RPMI8226 (cell line): ENCODE measurements at places on chromosomes 12 and 14.
A peak's percentile ranks its signal among the peaks of the same experiment; 100 is the strongest.

DNA sequence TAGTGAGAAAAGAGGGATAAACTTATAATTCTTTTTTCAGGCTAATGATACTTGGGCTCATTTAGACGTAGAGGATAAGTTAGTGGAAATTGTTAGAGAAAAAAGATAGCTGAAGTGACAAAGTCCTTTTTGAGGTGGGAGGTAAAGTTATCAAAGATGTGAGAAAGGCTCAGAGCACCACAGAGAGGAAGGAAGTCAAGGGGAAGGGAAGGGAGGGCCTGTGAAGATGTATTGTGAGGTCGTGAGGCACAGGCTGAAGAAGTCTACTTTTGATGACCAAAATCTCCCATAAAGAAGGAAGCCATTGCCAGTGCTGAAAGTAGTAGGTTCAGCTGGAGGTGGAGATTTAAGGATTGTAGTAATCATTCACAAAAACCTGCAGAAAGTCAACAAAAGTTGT lies 19.4 kb upstream of the PTGDR start:
- no peak for DNase-seq

DNA sequence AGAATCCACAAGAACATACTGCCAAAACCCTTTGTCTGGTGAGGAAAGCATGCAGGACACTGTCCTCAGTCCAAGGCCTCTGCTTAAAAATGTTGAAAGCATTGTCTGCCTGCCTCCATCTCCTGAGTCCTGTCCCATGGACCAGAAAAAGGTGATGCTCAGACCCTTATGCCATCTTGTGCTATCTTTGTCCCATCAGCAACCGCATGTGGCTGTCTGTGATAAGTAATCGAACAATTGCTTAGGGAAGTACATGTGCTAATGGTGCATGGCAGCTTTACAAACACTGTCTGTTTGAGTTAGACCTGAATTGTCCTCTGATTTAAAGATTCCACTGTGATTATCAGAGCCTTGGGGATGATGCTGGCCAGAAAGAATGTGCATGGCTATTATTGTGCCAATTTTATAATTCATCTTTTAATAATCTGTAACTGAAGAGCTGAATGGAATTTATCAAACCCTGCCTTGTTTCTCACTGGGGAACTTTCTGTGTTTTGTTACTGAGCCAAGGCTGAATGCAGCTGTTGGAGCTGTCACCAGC lies 177.5 kb downstream of the DACT1 start:
- no peak for DNase-seq

DNA sequence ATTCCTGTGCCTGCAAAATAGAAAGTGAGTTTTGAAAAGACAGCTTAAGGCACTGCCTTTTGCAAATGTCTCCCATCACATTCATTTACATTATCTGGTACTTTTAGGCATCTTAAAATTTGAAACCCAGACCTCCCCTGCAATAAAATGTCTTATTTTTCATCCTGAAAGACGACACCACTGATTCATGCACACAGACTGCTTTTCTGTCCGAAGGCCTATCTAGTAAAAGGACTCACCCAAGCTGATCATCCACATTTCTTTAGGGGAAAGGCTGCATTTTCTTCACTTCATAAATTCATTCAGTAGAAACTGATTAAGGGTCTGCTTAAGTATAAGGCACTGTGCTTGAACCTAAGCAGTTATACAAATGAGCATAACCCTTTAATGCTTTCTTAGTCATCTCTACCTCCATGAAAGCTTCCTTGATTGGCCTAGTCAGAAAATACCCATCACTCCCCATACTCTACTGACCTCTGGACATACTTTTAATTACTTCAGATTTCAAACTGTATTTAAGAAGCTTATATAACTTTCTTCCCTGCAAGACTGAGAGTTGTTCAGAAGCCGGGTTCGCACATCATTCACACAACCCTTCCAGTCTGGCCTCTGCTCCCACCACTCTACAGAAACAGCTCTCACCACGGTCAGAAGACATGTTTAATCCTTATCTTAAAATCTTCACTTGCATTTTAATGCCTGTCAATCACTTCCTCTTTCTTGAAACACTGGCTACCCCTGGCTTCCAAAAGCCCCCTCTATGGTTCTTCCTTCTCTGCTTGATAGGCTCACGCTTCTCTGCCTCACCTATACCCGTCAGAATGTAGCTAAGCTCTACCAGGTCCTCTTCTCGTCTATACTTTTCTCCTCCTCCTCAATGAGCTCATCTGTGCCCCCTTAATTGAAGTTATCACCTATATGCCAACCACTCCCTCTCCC lies 288.6 kb downstream of the MED13L start:
- no peak for DNase-seq

DNA sequence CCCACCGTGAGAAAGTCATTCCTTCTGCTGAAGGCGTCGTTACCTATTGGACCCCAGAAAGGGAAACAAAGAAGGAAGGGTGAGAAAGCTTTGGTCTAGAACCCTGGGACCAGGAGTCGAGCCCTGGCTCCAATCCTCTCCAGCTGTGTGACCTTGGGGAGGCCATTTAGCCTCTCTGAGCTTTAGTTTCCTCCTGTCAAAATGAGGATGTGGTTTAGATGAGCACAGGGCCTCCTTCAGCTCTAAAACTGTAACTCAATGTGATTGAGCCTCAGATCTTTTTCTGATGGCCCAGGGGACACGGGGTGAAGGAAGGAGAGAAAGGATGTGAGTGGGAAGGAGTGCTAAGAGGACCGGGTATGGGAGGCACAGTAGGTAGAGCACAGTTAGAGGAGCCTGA lies 7.7 kb downstream of the JDP2 start:
- DNase-seq: no peak

- no peak for DNase-seq
Observed at GRCh38 chr12:65389436-65389835, 111.0 kb downstream of the MSRB3 start.

GRCh38 chr14:72790887-72791566 lies 102.9 kb downstream of the DPF3 start:
- DNase-seq: no peak

GRCh38 chr12:78555802-78556201 lies 308.8 kb upstream of the SYT1 start:
- DNase-seq: no peak

- DNase-seq: no peak
Observed at GRCh38 chr12:81369175-81369574, 291.3 kb downstream of the ACSS3 start.

DNA sequence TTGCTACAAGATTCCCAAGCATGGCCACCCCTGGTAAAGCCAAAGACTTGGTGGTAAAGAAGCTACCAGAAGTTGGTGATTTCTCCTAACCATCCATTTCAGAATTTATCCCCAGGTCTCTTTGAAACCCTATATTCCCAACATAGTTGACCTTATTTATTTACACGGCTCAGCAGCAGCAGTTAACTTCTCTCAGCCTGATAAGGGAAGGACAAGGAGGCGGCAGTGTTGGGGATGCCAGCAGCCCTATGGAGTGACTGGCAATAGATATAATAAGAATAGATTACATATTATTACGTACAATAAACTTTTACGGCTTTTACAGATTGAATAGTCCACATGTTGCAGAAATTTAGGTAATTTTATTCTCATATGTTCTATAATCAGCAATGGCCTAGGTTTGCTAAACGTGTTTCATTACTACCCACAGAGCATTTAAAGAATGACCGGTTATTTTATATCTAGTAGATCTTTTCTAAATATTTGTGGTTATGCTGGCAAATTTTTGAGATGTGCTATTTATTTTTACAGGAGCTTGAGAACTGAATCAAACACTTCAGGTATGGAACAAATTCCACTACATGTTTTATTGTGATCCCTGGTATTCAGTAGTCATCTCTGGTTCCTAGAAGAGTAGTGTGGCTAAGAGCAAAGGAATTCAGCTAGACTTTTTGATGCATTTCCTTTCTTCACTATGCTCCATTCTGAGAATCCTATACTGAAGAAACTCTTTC lies 19.8 kb upstream of the PALS1 start:
- DNase-seq: no peak

- DNase-seq: peak; percentile 84
Observed at GRCh38 chr12:49622501-49623141, 740 bp upstream of the PRPF40B start.

- DNase-seq: no peak
Observed at GRCh38 chr14:101363880-101364391, 197.4 kb upstream of the DIO3 start.

DNA sequence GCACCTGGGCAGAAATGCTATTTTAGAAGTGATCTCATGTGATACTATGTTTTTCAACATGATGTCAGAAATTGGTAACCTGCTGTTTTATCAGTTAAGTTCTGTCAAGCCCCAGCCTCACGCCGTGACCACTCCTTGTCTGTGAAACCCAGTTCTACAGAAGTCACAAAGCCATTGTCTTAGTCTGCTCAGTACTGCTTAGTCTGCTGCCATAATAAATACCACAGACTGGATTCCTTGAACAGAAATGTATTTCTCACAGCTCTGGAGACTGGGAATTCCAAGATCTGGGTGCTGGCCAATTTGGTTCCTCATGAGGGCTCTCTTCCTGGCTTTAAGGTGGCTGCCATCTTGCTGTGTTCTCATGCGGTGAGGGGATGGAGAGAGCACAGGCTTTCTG lies 176.9 kb downstream of the PRKCH start:
- DNase-seq: no peak

DNA sequence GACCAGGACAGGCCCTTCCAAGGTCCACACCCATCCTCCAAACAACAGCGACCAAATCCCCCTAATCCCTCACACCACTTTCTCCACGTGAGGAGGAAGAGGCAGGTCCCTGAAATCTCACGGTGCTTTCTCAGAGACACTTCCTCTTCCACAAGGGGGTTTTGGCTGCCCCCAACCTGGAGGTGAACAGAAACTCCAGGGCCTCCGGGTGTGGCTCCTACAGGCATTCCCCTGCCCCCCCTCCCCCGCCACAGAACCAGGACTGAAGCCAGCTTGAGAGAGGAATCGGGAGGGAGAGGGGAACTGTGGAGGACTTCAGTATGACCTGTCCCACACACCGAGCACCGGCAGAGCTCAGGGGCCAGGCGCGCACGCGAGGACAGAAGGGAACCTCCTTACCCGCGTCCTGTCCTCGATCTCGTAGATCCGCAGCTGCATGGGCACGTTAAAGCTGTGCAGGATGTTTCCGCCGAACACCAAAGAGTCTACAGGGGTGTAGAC lies 60.2 kb downstream of the KDM2B start:
- DNase-seq: no peak

GRCh38 chr14:103281496-103282231 lies 52.4 kb upstream of the EIF5 start:
- DNase-seq: no peak

DNA sequence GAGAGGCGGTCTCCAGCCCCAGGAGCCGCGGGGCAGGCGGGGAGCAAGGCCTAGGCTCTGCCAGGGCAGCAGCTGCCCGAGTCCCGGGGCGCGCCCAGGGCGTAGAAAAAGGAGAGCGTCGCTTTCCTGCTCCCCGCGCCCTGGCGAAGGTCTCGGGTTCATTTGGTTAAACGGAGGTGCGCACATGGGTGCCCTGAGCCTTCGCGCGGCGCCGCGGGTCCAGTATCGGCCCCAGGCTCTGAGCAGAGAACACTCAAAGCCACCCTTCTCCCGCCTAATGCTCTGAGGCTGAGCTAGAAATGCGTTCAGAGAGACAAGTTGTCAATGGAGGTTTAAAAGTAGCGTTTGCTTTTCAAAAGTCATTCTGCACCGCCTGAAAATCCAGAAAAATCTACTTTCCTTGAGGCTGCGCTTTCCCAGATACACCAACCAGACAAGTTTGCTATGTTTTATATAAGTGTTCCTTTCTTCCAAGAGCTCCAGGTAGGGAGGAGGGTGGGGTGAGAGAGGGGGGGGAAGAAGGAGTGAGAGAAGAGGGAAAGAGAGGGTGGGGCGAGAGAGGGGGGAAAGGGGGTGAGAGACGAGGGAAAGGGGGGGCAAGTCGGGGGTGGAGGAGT lies 1.5 kb downstream of the TMEM132C start:
- DNase-seq: no peak

DNA sequence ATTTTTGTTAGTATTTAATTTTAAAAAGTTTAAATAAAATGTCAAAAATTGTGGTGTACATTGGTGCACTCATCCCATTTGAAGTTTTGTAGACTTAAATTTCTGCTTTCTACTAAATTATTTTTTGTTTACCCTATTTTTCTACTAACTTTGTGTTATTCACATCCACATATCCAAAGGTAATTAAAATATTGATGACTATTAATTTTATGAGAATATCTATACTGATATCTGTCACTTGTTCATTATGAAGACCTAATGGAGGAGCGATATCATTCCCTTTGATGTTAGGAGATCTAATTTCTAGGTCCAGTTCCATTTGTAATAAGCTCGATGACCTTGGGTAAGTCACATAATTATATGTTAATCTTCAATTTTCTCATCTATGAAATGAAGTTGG lies 325.7 kb upstream of the STXBP6 start:
- no peak for DNase-seq

DNA sequence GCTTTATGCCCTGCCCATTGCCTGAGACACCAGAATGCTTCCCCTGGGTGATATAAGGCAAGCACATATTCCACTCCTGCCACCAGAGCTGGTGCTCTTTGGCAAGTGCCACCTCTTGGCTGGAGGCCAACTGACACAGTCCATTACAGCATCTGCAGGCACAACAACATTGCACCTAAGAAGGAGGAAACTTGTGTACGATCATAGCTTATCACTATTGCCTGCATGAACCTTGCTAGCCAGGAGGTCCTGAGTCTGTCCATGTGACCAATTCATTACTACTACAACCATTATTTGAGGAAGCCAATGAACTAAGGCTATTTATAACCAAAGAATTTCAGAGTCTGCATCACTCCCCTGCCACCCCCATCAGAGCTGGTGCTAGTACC lies 119.8 kb upstream of the SCAF11 start:
- DNase-seq: peak; percentile 94

DNA sequence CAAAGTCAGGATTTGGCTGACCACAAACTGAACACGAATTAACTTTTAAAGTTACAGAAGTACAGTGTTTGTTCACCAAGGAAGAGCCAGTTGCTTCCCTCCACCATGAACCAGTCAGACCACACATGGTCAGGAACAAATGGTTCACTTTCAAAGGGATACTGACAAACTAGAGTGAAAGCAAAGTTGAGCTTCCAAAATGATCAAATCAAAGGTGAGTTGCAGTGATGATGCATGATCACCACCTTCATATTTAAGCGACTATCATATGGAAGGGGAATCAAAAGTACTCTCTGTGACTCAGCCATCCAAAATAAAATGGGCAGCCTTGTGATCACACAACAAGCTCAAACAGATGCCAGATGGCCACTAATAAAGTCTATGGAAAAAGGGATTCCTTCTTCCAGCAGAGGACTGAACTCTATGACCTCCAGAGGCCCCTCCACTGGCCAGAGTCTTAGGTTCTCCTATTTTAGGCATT lies 13.1 kb downstream of the NT5DC3 start:
- DNase-seq: no peak

GRCh38 chr14:102848830-102849525 lies 71.7 kb downstream of the TRAF3 start:
- DNase-seq: peak; percentile 18

DNA sequence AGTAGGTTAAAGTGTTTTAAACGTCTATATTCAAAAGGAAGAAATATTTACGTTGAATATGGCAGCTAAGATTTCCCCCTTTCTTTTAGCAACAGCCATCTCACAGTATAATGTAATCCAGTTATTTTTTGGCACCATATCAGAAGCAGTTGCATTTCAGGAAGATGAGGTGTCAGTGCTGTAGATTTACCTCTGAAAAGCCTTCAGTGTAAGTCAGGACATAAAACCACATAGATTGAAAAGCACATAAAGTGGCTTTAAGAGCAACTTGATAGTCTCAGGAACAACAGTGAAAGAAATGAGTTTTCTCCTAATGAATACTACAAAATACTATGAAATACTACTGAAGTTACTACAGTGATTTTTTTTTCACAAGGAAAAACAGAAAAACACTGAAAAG lies 6.9 kb downstream of the MLH3 start:
- no peak for DNase-seq
